ENCODE measurements at places on chromosomes 6 and 20.

- no peak for DNase-seq
These were observed 80.5 kb downstream of the CEBPB start for GRCh38 chr20:50271176-50271575.

DNA sequence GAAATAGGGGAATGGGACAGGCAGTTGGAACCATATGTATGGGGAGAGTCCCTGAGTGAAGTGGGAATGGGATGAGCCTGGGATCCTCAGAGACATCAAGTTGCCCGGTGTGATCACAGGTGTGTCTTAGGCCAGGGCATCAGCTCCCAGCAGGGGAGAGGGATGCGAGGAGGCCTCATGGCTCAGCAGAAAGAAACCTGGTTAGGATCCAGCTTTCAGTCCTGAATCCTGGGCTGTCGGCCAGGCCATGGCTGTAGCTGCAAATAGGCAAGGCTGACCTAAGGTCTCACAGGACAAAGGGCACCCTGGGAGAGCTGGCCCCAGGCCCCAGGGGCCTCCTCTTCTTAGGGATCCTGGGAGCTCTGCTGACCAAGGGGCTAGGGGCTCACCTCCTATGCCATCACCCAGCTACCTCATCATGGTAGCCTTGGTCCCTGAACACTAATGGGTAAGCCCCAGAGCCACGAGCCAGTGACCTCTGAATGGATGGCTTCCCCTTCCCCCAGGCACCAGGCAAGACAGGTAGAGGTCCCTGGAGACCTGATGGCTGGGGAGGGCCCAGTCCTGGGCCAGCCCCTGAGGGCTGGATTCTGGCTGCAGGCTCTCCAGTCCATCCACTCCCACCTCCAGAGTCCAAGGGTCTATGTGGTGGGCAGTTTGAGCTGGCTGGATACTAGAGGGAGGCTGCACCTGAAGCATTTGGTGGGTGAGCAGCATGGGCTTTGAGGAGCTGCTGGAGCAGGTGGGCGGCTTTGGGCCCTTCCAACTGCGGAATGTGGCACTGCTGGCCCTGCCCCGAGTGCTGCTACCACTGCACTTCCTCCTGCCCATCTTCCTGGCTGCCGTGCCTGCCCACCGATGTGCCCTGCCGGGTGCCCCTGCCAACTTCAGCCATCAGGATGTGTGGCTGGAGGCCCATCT, at the start of gene SLC22A7:
Gene SLC22A7, plus strand, starts transcription at position 617 of the 921 bp plus-strand sequence. Its CDS starts 99 bp downstream, at position 716.
- no peak for DNase-seq

- DNase-seq = no peak
These were observed 64.0 kb downstream of the RREB1 start for GRCh38 chr6:7171733-7172132.

GRCh38 chr6:22583927-22584326, 14.6 kb downstream of the HDGFL1 start:
- DNase-seq = no peak

- peak; percentile 33 for DNase-seq
These were observed 1.4 kb downstream of the QKI start for GRCh38 chr6:163415620-163416556.

GRCh38 chr6:129776542-129777330, 66.8 kb upstream of the ARHGAP18 start:
- no peak for DNase-seq

DNA sequence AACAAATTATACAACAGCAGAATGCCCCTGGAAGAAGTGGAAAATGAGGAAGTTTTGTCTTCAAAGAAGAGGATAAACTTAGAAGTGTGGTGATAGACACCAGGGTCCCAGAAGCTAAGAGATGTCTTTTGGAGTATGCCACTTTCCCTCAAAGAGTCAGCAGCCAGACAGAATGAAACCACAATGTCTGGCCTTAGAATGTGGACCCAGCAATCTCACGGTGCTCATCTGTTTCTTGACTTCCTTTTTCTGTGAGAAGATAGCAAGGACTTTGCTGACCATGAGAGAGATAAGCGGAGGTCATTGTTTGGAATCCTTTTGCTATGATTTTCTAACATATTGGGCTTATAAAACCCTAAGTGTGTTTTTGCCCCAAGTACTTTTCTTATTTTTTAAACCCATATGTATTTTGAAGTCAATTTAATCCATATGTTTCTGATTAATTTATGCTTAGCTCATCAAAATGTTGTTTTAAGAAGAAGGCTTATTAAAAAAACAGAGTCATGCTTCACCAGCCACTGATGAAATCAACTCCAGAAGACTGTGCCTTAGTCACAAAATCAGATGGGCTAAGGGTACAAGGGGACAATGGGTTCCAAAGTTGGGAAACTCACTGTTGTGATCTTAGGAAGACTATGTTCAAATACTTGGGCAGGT, 451.2 kb upstream of the JAG1 start:
- no peak for DNase-seq

DNA sequence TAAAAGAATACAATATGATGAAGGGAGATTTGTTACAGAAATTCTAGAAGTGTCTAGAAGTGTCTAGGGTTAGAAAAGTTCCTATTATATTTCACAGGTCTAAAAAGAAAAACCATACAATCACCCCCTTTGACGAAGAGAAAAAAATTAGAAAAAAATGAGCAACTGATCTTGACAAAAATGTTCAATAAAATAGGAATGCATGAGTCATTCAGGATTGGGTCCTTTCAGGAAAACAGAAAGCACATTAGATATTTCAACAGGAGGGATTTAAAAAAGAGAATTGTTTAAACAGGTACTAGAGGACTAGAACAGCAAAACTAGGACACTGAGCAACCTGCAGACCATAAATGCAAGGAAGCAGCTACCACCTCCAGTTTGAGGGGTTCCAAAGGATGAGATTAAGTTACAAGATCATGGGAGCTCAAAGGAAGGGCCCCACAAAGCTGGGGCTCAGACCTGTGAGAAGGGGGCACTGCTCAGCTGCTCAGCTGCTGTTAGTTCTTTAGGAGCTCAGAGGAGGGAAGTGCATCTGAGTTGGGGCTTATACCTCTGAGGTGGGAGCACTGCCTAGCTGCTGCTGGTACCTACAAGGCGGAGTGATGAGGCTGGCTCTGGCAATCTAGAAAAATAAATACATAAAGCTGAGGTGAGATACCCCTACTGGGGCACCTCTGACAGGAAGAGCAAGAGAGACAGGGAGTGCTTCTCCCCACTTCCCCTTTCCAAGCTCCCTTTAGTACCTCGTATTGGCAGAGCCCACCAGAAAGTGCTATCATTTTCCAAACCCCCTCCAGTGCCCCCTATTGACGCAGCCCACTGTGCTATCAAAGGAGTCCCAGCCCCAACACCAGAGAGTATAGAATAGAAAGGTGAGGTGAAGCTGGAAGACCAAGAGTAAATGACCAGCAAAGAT, 27.1 kb upstream of the BEND6 start:
- DNase-seq = no peak

DNA sequence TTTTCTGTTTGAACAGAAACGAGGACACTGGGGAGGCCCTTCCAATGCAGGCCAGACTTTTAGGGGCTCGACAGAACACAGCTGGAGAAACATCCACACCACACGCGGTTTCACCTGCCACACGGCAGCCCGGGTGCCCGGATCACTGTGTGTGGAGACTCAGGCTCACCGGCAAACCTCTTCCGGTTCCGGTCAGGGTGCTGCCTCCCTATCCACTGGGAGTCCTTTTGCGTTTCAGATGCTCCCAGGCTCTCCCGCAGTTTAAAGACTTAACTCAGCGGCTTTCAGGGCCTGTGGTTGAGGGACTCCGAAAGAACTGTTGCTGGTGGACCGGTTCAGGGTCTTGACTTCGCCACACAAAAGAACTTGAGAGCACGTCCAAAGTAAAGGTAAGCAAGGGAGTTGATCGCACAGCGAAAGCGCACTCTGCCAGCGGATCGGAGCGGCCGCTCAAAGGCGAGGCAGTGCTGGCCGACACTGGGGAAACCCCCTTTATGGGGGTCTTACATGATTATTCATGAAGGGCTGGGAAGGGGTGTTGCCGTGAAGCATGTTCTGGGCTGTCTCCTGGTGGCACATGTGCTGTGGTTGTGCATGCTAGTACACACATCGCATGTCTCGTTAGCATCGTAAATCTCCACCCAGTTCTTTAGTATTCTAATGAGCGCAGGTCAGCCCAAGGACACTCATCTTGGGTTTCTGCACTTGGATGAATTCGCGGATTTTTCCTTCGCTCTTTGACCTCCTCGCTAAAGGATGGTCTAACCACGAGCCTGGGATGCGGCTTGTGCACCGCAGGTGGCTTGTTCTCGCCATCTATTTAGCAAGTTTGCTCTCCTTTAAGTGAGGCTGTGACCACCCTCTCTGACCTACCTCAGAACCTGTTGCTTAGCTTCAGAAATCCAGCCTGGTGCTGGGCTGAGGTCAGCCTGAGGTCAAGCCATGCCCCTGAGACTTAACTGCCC, 180.3 kb downstream of the CDH26 start:
- peak; percentile 37 for DNase-seq

DNA sequence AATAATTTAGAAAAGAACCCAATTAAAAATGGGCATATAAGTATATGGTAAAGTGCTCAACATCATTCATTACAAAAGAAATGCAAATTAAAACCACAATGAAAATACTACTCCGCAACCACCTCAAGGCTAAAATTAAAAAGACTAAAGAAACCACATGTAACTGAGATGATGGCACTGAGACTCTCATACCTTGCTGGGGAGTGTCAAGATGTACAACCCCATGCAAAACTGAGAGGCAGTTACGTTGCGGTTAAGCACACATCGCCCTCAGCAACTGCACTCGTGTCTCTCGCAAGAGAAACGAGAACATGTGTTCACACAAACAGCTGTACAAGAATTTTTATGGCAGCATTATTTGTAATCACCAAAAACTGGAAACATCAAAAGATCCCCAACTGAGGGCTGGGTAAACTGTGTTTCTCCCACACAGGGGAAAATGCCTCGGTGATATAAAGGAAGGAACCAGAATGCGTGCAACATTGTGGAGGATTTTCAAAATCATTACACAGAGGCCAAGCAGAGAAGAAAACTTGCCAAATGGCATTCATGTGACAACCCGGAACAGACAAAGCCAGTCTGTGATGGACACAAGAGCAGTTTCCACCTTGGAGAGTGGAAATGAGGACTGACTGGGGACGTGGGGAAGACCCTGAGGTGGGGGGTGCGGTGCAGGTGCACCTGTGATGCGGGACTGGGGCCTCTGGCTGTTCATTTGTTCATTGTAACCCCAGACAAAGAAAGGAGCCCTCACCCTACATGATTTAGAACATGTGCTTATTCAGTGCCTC, 144.9 kb downstream of the WDR27 start:
- peak; percentile 42 for DNase-seq

DNA sequence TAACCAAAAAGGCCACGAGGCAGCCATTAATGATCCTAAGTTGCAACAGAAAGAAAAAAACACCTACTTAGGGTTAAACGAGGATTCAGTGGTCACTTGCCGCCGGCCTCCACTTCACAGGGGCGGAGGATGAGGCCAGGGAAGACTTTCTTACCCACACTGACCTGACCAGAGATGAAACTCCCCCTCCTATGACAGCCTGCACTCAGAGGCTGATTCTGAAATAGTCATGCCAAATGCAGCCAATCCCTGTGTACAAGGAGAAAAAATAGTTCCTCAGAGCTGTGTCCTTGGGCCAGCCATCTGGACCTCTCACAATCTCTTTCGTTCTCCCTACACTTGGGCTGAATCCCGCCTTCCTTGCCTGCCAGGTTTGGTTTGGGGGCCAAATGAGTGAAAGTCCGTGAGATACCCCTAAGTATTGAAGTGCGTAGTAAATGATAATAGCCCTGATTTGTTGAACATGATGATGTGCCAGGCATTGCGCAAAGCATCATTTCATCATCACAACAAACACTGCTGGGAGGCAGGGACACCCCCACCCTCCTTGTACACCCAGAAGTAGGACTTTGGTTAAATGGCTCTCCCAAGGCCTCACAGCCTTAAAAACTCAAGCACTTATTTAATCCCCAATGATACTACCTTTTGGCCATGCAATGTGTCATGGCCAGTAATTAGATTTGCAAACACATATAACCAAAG, 3.2 kb upstream of the IRF4 start:
- no peak for DNase-seq

DNA sequence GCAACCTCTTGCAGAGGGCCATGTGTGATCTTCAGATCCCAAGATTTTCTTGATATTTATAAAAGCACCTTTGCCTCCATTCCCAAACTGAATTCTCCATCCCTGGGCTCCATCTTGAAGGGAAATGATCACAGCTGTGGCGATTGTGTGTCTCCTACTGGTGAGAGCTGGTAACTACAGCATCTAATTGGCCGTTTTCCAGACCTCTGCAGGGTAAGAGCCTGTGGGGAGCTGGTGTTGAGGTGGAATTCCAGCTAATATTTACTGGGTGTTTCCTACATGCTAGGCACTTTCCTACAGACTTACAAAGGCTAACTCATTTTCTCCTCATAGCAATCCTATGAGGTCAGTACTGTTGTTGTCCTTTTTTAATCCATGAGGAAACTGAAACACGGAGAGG, 59.2 kb upstream of the FNDC1 start:
- DNase-seq = no peak

GRCh38 chr6:163955096-163955495, 540.6 kb downstream of the QKI start:
- DNase-seq = no peak

GRCh38 chr20:40189621-40190020, 499.4 kb downstream of the MAFB start:
- no peak for DNase-seq

GRCh38 chr6:36367743-36368142, 19.7 kb downstream of the ETV7 start:
- DNase-seq = no peak

All from stimulated activated CD4-positive, alpha-beta T cell treated with anti-CD3 and anti-CD28 coated beads, Interleukin-15, amount 100 ng/mL, for 48 hours (primary cell).